Dermis microvascular lymphatic vessel endothelial cell (primary cell): ENCODE measurements at places on chromosomes 12 and 14. TPM values are rescaled to one million over a fixed set of nuclear protein-coding genes. Genes with fewer than 3 reads are reported as not detected.

DNA sequence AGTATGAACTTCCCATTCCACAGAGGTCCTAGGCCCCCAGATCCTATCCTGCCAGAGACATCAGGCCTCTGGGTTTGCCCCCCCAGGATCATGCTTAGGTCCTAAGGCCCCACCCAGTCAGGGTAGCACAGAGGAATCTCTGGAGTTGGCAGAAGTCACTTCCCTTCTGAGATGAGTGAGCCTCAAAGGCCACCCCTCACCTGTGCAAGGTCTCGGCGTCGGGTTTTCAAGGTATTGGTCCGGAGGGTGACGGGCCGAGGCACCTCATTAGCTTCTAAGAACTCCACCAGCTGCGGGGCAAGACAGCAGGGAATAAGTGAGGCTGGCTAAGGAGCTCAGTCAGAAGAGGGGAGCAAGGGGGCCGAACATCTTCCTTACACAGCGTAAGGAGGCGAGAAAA is 5.2 kb downstream of the NOP2 start:
- DNase-seq, result no peak

DNA sequence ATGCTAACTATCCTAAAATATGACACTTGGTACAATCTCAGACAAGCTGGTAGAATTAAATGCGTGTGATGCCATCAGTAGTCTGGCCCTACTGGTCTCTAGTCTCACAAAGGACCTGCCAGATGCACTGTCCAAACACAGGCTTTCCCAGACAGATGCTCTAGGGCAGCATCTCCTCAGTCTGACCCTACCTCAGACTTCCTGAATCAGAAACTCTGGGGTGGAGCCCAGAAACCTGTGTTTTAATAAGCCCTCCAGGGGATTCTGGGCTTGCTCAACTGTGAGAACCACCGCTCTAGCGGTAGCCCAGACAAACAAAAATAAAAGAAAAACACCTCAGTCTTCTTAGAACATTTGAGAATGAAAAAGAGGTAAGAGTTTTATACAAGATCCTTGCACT is 48.0 kb downstream of the BDKRB1 start:
- DNase-seq, result no peak

RIPK3 gene
- 1.4 and 1.8 TPM in 2 replicates for total RNA-seq

LAG3 gene
- under 0.01 and 0.13 TPM in 2 replicates for total RNA-seq

- DNase-seq, result no peak
Measured at GRCh38 chr12:49818241-49818895, 9.8 kb downstream of the NCKAP5L start.

TAS2R42 gene
- not detected in 2 replicates for total RNA-seq
